Stimulated activated CD8-positive, alpha-beta memory T cell treated with anti-CD3 and anti-CD28 coated beads, Interleukin-4, amount 100 ng/mL, for 1 hour (primary cell): ENCODE measurements at places on chromosomes 3 and 15.

DNA sequence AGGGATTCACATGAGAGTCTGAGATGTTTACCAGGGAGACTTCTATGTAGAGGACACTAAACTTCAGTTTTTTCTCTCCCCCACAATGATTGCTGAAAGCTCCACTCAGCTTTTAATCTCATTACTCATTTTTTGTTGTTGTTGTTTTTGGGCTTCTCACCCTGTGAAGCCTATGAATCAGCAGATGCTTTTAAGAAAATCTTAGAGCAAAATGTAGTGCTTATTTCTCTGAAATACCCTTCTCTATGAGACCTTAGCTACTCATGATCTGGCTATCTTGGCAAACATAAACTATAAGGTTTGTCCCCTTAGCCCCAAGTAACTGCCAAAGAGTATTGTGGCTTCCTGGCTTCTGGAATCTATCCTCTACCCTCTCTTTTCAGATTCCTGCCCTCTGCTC, 537.3 kb downstream of the OCA2 start:
- no peak for DNase-seq

DNA sequence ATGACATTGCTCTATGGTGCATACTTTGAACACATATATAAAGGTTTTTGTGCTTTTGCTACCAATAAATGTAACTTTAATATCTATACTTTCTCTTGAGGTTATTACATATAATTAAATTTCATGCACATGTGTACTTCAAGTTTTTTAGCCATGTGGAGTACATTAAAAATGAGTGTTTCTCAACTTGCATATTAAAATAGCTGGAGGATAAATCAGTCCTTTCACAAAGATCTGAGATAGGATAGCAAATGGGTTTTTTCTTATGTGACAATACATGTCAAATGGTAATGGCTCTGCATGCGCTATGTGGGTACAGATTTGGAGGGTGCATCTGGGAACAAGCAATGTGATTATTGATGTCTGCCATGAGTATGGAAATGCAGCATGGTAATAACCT, 48.7 kb upstream of the COL6A6 start:
- no peak for DNase-seq

GRCh38 chr15:95363646-95364045, 966.9 kb upstream of the NR2F2 start:
- DNase-seq, result no peak

GRCh38 chr3:43036621-43037423, 57.7 kb downstream of the GASK1A start:
- DNase-seq, result no peak

- DNase-seq, result no peak
Observed at GRCh38 chr3:24048843-24049242, 103.8 kb downstream of the NR1D2 start.

GRCh38 chr15:69750253-69750652, 297.6 kb downstream of the RPLP1 start:
- no peak for DNase-seq
